Esophagus squamous epithelium (tissue), 5 donors: ENCODE measurements at places on chromosomes 3 and 15.

GRCh38 chr15:91268510-91268909 lies 168.5 kb downstream of the SV2B start:
- no peak for DNase-seq

GRCh38 chr3:137866001-137866400 lies 101.9 kb downstream of the SOX14 start:
- no peak for DNase-seq

GRCh38 chr3:186121968-186122367 lies 13.1 kb upstream of the ETV5 start:
- no peak for DNase-seq

DNA sequence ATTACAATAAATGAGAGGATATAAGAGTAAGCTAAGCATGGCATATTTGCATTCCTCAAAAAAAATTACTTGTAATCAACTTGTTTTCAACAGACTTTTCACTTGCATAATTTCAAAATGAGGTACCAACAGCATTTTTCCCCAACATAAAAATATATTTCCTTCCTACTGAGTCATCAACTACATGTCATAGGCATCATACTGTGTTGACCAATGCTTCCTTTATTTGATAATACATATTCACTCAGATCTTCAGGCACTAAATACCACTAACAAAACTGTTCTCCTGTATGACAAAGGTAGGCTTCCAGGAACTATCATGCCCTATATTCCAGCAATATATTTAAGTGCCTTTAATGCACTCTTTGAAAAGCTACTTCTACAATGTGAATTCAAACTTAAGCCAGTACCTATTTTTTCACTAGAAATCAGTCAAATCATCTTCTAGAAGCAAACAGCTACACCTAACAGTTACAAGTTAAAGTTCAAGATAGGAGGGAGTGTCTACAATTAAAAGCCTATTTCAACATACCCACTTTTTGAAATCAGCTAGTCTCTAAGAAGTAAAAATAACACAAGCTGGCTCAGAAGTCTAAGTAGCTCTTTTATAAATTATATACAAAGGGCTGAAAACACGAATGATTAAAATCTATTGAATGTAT lies 11.3 kb downstream of the ADAM10 start:
- no peak for DNase-seq

- no peak for DNase-seq
Measured at GRCh38 chr15:31343831-31344230, 17.2 kb downstream of the KLF13 start.

DNA sequence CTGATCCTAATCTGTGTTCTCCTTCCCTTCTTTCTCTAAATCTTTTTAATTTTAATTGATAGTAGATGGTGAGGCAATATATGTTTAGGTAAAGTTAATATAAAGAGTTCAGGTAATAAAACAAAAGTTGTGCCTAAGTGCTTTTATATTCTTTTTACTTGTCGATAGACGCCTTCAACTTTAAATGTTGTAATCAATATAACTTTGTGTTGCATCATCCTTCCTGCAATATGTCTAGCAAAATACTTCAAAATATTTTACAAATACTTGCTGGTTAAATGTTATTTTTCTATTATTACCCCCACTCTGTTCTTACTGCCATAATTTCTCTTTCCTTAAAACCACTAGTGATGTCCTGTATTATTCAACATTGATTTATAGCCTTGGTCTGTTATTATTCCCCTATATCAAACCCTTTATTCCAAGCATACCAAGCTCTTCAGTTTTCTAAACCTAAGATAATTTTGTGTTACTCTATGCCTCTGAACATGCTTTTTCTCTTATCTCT lies 92.4 kb downstream of the NAALADL2 start:
- DNase-seq, result no peak

- DNase-seq, result no peak
Measured at GRCh38 chr3:38471260-38471857, 17.7 kb downstream of the ACVR2B start.

GRCh38 chr3:14209581-14210289 lies 31.1 kb downstream of the LSM3 start:
- DNase-seq, result no peak

GRCh38 chr15:77060546-77060945 lies 10.4 kb downstream of the TSPAN3 start:
- no peak for DNase-seq

DNA sequence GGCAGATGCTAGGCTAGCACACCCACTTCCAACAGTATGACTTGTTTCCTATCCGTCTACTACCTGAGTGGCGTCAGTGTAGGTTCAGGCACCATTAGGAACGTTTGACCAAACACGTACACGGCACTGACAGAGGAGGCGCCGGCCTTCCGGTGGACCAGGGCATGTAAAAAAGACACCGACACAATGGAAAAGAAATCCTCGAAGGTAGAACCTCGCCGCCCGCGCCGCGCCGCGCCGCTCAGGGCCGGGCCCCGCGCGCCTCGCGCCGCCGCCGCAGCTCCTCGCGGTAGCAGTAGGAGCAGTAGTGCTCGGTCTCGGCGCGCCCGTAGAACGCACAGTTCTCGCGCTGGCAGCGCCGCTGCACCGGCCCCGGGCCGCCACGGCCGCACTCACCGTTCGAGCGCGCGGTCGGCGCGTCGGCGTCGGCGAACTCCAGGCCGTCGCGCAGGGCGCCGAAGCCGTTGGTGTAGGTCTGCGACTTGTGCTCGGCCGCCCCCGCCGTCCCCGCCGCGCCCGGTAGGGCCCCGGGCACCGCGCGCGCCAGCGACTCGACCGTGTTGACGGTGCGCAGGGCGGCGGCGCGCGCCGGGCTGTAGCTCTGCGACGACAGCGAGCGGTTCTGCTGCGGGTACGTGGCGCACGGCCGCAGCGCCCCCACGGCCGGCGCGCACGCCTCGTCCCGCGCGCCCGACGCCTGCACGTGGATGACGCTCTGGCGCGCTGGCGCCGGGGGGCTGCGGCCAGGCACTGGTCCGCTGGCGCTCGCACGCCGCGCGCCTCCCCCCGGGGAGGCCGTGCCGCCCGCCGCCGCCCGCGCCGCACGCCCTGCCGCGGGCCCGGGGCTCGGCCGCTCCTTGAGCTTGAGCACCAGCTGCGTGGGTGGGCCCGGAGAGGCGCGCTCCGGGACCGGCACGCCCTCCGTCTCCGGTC lies 156.7 kb downstream of the KLF13 start:
- no peak for DNase-seq

GRCh38 chr3:197186887-197187588 lies 111.4 kb downstream of the DLG1 start:
- DNase-seq, result no peak

DNA sequence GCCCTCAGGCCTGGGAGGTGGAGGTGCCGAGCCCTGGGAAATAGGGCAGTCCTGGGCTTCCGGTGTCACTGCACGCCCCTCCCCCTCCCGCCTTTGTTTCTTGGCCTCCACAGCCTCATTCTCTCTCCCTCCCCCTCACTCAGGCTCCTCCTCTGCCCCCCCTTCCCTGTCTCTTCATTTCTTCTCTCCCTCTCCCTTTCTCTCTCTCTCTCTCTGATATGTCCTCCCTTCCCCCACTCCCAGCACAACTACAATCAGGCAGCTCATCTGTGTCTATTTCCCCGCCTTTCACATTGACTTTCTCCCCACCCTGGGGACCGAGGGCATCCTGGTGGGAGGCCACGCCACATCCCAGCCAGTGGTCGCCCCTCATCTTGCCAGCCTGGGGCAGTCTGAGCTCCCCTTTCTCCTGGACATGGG lies 40.2 kb downstream of the IDH2 start:
- DNase-seq, result no peak

GRCh38 chr3:193378706-193379105 lies at the start of gene ATP13A5:
TSS of gene ATP13A5 (minus strand) at chr3:193378753. CDS start at chr3:193378725, 28 bp downstream.
- no peak for DNase-seq

- DNase-seq, result no peak
Measured at GRCh38 chr3:53139906-53140846, 9.9 kb upstream of the RFT1 start.

GRCh38 chr15:29699791-29700190 lies 122.5 kb downstream of the TJP1 start:
- no peak for DNase-seq

DNA sequence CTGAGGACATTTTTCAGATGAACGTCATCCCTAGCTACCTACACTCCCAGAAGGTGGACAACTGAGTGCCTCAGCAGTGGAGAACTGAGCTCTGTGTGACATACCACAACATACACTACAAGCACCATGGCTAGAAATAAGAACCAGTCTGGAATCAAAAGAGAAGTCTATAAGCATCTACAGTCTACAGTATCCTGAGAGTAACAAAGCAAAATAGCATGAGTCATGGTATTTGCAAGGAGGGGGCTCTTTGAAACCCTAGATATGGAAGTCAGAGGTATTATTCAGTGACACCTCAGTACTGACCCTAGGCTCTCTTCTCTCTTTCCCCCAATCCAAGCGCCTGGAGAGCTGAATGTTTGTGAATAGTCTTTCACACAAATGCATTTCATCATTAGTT lies 87.5 kb downstream of the TNIK start:
- no peak for DNase-seq

DNA sequence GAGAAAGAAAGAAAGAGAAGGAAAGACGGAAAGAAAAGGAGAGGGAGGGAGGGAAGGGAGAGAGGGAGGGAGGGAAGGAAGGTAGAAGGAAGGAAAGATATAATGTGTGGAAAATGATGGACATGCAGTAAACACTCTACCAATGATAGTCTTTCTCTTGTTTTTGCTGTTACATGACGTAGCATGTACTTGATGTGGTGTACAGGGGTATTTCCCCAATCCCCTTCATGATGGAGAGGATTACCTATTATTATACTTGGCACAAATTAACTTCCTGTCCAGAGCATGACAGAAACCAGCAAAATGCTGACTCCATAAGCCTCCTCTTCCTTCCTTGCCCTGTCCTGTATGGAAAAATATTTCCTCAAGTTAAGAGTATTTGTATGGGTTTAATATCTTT lies 124.4 kb downstream of the B3GALNT1 start:
- DNase-seq, result no peak

- DNase-seq, result no peak
Measured at GRCh38 chr3:54845551-54845950, 82.3 kb downstream of the LRTM1 start.

GRCh38 chr15:96746665-96747064 lies 416.2 kb downstream of the NR2F2 start:
- DNase-seq, result no peak

DNA sequence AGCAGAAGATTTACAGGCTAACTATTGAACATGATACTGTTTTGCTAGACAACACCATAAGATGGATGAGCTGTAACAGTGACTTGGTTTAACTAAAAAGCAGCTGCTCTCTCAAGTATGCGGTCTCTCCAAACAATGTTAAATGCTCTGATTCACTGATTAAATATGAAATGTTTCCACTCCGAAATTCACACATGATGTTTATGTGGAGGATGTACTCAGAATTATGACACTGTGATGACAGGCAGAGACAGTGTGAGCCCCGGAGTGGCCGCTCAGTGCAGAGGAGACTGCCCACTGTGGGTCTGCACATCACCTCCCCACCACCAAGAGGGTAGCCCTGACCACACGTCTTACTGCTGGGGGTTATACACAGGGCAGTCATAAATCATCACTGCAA lies 83.9 kb upstream of the MEX3B start:
- DNase-seq, result no peak

DNA sequence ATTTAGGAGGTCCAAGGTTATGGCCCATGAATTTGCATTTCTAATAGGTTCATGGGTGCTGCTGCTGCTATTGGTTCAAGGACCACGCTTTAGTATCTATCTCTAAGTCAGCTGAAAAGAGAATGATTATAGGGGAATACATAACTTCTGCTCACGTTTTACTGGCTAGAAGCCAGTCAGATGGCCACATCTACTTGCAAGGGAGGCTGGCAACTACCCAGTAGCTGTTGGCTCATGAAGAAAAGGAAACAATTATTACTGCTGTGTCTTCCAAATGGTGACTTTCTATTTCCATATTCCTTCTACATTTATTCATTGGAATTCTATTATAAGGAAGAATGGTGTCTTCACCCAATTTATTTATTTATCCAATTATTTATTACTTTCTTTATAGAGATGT lies 54.2 kb downstream of the SLC25A36 start:
- no peak for DNase-seq

DNA sequence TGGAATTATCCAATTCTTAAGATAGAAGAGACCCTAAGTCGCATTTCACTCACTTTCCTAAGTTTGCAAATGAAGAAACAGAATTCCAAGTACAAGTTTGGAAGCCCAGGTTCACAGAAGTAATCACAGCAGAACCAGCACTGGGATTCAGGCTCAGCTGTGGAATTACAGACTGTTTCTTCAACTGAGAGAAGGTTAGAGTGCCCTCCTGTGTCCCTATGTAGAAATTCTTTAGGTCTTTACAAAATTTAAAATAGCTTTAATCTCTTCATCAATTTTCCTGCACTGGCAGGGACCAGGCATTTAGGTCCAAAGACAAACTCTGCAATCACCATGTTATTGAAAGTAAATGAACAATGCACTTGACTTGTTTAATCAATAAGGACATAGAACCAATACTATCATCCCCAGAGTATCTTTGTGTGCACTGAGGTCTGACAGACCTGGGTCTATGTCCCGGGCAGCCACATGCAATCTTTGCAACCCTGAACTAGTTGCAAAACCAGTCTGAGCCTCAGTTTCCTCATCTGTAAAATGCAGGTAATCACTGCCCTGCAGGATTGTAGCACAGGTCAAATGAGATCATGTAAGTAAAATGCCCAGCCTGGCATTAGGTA lies 96.3 kb upstream of the ZBED2 start:
- DNase-seq, result no peak

DNA sequence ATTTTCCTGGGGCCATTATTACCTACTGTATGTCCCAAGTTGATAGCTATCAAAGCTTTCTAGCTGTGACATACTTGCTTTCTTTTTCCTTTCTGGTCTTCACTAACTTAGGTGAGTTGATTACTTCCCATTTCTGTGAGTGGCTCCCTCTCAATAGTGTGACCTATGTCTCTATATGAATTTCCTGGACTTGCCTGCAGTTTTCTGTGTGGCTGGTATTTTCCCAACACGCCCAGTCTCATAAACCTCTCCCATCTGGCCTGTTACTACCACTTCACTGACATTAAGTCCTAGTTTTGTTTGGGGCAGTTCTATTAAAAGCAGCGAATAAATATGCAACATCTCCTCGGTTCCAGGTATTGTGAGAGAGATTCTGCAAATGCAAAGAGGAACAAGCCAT lies 671.2 kb downstream of the SI start:
- DNase-seq, result no peak
